Suppressor macrophage treated with lipopolysaccharide for 1 hour (primary cell): ENCODE measurements at places on chromosomes 6 and 20.
A peak's percentile ranks its signal among the peaks of the same experiment; 100 is the strongest.

DNA sequence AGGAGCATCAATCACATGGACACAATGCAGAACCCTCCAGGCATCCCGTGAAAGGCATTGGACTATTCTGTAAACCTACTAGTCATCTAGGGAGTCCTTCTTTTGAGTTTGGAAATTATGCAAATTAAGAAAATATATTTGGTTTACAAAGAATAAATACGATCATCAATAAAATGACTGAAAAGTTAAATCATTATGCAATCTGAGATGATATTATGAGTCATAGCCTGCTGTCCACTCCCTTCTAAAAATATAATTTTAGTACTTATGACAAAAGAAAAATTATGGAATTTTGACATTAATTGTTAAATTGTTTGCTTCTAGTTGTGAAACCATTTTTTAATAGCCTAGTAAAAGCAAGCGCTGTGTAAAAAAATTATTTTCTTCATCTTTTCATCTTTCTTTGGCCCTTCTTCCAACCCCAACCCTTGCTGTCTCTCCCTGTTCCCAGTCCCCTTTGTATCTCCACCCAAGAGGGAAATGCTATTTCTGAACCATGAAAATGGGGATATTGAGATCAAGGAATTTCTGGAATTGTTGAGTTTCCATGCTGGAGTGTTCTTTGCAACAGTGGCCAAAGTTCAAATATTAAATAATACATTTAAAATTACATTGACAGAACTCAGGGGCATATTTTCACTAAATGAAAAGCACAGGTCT lies 599.8 kb downstream of the COL12A1 start:
- peak; percentile 12 for DNase-seq

GRCh38 chr20:35718972-35719635 lies 19.9 kb downstream of the ROMO1 start:
- DNase-seq = no peak

DNA sequence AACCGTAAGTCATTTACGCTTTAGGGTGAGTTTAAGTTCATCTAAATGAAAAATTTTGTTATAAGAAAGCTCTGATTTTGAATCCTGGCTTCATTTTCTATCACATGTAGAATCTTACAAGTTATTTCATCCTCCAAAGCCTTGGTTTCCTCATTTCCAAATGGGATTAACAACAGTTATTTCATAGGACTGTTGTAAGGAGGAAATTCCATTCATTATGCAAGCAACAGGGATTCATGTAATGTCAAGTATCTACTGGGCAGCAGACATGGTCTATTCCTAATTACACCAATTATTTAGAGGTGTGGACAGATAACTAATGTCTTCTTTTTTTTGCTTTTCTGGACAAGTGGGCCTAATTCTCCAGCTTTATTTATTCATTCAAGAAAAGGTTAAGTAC lies 154.0 kb downstream of the PDSS2 start:
- no peak for DNase-seq

- DNase-seq = no peak
These were observed 93.4 kb downstream of the SLC22A23 start for GRCh38 chr6:3363296-3364025.

GRCh38 chr20:2171266-2171790 lies 69.7 kb downstream of the STK35 start:
- DNase-seq = no peak
